ENCODE measurements at places on chromosomes 12 and 14.

DNA sequence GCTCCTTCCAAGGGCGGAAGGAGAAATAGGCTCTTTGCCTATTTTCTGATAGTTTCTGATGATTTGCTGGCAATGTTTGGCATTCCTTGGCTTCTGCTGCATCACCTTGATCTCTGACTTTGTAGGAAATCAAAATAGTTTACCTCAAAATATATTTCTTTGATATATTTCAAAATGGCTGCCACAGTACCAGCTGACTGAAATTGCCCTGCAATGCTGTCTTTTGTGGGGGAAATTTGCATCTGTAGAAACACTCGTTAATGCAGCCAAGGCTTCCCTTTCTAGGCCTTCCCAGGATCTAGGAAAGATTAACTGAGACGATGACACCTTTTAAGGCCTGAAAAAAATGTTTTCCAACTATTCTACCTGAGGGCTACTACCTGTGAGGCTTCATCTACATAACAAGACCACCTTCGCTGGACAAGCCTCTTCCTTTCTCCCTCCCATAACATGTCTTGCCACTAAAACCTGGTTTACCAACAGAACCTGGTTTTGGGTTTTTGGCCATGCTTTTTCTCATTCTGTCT lies 212.8 kb upstream of the SSTR1 start:
- no peak for DNase-seq

- DNase-seq, result no peak
Observed at GRCh38 chr14:88934351-88934806, 109.9 kb downstream of the TTC8 start.

DNA sequence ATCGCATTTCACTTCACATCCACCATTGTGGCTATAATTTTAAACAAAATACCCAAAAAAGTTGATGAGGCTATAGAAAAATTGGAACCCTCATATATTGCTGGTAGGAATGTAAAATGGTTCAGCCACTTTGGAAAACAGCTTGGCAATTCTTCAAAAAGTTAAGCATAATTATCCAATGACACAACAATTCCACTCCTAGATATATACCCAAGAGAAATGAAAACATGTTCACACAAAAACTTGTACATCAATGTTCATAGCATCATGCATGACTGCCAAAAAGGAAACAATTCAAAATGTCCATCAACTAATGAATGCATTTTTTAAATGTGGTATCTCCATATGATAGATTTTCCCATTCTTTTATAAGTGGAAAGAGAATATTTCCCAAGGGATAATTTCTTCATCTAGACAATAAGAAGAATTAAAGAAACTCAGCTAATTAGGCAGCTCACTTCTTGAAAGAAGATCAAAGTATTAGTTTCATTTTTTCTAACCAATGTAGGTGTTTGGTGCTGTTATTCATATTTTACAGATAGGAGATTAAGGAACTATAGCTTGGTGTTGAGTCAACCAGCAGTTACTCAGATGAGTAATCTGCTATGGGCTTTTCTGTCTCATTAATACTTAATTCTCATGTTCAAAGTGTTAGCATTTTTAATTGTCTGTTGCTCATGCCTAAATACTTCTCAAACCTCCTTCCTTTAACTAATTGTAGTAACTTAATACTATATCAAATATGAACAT lies 32.8 kb downstream of the YEATS4 start:
- no peak for DNase-seq

DNA sequence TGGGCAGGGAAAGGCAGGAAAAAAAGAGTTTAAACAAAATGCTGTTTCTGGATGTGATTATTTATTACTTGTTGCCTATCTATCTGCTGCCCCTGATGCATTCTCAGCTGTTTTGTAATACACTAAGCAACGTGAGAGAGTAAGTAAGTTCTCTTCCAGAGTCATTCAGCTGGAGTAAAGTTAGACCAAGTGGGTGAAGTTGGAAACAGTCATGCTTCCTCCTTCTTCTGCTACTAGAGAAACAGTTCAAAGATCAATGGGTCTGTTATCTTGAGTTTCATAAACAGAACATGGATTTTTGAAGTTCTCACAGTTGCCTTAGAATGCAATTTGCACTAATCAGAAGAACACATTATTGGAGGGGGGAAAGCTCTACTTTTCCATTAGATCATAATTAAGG lies 279.3 kb downstream of the EGLN3 start:
- DNase-seq, result no peak
